ENCODE measurements at places on chromosomes 5 and 9.

DNA sequence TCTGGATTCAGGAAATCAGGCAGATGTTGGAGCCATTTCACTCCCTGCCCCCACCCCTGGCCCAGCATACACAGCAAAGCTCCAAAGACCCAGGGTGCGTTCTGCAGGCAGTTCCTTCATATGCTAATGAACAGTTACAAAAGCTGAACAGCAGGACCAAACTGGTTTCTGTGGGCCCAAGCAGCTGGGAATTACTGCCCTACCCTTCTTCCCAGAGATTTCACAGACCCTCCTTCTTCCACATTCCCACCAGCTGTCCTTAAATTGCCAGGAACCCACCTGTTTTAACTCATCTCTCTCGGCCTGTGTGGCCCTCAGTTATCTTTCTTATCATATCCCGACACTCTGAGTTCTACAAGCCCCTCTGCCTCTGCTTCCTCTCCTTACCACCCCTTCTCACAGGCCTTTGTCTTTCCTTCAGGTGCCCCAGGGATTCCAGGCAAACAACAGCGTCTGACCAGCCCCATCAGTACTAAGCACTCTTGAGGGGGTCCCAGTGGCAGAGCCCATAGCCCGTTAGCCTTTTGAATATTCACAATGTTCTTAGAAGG lies 10.6 kb upstream of the F2RL1 start:
- DNase-seq: no peak

- DNase-seq: peak; percentile 34
These were observed 638 bp downstream of the MRPS30 start for GRCh38 chr5:44809215-44809955.

GRCh38 chr9:100639854-100640253 lies 62.0 kb downstream of the CAVIN4 start:
- no peak for DNase-seq

GRCh38 chr9:115520646-115521045 lies 402.7 kb upstream of the TNC start:
- no peak for DNase-seq

- DNase-seq: no peak
These were observed 28.2 kb downstream of the CARD6 start for GRCh38 chr5:40869384-40869783.

DNA sequence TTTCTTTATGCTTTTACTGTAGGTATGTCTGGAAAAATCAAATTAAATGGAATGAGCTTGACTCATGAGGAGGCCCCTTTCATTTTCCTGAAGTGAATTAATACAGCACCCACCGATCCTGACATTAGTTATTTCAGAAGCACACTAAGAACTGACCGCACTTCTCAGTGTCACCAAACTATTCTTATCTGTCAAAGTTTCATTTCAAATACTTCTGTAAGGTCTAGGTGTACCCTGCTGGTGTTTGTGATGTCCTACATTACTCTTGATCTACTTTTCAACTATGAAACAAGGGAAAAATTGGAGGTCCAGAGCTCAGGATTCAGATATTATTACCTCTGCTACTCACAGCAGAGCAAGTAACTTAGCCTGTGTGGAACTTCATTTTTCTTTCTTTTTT lies 1.8 kb upstream of the TEK start:
- DNase-seq: no peak

GRCh38 chr9:136386018-136386417 lies 12.5 kb upstream of the CARD9 start:
- DNase-seq: no peak

DNA sequence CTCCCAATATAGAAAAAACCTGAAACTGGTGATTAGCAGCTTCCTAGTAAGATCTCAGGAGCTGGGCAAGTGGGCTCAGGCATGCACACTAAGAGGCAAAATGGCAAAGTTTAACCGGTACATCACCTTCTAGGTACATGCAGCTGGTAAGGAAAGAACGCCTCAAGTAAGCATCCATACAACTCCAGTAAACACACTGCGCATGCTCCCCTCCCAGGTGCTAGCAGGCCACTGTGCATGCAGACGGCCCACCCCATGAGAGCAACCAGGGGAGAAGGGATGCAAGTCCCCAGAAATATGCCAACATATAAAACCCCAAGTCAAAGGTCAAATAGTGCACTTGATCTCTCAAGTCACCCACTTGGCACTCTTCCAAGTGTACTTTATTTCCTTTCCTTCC lies 228.6 kb upstream of the KIF2A start:
- no peak for DNase-seq

DNA sequence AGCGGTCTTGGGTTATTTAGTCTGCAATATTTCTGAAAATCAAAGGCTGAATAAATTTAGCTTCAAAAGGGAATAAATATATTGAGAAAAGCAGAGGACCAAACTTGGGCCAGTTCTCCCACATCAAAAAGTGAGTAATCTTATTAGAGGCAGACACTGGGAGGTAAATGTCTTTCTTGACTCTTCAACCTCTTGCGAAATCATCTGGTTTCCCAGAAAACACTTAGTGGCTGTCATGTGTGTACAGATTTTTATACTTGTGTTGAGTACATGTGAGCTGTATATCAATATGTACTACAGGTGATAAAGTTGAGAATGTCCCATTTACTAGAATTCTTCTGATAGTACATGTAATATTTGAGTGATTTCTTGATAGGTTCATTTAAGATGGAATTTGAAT lies 454.9 kb downstream of the PRR16 start:
- DNase-seq: no peak

- DNase-seq: no peak
These were observed 221.0 kb downstream of the ESM1 start for GRCh38 chr5:54764102-54765090.

GRCh38 chr5:139708434-139708861 lies 60.3 kb downstream of the CXXC5 start:
- no peak for DNase-seq

DNA sequence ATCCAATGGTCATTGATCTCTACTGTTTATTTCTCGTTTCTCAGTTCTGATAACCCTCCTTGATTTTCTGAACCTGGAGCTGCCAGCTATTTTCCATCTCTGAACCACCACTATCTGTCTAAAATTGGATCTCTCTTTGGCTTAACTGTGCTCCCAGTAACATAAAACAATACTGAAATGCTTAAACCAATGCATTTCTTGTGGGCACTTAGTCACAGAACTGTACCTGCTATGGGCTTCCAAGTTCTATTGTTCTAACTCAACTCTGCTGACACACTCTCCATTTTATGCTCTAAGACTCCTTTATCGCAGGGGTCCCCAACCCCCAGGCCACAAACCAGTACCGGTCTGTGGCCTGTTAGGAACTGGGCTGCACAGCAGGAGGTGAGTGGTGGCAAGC lies 120.6 kb downstream of the LHFPL2 start:
- DNase-seq: no peak

- peak; percentile 84 for DNase-seq
These were observed 1.0 kb upstream of the TPM2 start for GRCh38 chr9:35690614-35691333.

GRCh38 chr5:66367814-66368541 lies 223.9 kb downstream of the SREK1 start:
- peak; percentile 29 for DNase-seq

GRCh38 chr5:17308326-17309065 lies 91.1 kb downstream of the BASP1 start:
- no peak for DNase-seq

GRCh38 chr9:75085640-75086039 lies 2.3 kb downstream of the NMRK1 start:
- no peak for DNase-seq

DNA sequence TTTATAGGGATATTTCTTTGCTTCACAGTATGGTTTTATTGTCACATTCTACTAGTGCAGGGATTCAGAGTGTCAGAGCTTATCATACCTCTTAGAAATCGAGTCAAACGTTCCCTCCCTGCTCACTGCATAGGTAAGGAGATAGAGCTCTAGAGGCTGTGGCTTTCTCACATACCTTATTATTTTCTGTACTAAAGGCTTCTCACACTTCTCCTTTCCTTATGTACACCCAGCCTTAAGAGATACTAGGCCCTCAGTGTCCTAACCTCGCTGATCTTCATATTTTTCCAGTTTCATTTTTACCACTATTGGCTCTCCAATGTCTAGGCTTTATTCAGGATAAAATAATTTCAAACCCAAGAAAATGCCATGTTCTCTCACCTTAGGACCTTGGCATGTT lies 297.3 kb upstream of the RIOK2 start:
- DNase-seq: no peak

DNA sequence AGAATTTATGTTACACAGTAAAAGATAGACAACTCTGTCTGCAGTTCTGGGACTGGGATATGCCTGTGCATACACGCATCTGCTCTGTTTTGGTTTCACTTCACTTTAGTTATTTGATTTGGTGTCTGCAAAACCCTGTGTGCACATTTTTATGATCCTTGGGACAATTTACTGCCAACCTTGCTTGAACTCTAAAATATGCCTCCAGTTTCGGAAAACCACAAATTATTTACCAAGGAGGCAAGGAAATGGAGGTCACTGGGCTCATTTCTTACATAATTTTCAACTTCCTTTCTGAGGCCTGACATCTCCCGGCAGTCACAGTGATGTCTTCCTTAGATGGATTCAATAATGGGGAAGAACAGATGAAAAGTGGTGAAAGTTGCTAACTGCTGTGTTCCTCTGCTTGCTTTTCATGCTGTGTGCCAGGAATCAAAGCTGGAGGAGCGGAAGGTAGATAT lies 61.2 kb upstream of the TAF11L2 start:
- no peak for DNase-seq

DNA sequence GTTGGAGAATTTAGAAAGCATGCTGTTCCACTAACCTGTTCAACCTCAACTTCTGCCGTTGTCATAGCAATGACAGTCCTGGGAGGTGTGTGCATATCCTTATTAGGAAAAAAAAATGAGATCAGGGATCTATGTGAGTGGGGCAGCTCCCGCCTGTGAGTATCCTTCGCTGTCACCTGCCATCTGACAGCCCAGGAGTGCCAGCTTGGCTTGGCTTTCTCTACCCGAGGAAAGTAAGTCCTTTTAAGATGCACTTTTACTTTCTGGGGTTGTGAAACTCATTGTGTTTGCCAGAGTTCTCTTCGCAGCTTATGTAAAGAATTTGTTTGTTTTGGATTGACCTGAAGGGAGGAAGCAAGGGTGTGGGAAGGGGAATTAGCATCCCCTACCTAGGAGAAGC lies 21.8 kb downstream of the PCDHAC2 start:
- no peak for DNase-seq

DNA sequence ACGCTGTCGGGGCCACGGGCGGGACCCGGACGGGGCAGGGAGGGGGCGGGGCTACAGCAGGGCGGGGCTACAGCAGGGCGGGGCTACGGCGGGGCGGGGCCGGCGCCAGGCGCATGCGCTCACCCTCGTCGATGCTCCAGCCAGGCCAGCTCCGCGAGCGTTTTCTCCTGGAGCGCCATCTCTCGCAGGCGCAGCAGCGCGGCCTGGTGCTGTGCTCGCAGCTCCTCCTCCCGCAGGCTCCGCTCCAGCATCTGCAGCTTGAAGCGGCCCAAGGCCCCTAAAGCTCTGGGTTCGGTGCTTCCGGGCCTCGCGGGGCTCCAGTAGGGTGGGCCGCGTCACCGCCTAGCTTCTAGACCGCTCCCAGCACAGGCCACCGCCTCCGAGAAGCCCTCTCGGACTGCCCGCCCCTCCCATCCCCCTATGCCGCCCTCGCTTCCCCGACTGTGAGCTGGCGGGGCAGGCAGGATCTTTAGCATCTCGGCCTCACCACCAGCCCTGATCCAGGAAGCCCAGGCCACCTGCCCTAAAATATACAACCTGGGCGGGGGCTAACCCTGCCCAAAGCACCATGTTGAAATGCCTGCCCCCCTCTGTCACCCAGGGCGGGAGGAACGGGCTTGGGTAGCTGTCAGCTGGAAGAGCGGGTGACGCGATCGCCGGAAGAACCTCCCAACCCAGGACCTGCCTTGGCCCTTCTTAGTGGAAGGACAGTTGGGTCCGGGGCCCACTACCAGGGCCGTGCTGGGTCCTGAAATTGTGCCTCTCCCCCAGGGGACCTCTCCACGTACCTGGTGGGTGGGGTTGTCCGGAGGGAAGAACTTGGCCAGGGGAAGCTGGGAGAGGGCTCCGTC lies 21.9 kb upstream of the QSOX2 start:
- DNase-seq: peak; percentile 61

DNA sequence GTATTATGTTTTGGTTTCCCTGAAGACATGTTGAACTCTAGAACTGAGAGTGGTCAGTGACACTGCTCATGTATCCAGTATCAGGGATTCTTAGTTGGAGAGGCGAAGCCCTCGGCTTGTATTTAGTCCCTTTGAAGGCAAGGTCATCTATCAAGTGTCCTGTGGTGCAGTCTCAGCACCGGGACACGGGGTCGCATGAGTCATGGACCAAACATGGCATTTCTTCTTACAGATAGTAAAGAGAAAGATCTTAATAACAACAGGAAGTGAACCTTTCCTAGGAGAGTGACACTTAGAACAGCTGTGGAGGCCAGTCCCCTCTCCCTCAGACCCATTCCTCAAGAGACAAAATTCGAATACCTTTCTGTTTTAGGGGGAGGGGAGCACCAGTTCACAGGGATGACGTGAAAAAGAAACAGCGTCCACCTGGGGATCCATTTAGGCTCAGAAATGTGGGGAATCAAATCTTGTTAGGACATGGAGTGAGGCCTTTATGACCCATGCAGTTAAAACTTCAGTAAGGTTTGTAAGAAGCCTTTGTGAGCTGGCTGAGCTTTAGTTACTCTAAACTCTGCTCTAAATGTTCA lies 86.5 kb downstream of the ADGRV1 start:
- no peak for DNase-seq

GRCh38 chr5:68141494-68141893 lies 74.1 kb upstream of the PIK3R1 start:
- DNase-seq: no peak

DNA sequence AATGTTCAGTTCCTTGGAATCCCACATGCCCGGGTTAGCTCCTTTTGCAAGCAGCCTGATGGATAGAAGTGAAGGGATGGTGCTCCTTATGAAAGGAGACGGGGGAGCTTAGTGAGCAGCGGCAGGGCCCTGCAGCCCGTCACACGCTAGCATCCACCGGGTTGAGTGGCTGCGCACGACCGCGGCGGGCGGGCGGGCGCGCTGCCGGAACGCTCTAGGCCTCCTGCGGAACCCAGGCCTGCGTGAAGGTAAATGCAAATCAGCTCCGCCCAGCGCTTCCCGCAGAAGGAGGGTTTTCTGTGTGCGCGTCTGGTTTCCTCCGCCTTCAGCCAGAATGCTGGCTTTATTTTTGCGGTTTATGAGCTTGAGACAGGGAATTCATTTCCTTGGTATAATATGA lies 19.8 kb downstream of the IL12B start:
- DNase-seq: no peak

GRCh38 chr5:151022511-151023018 lies 2.2 kb downstream of the GPX3 start:
- DNase-seq: no peak

All from heart right ventricle (tissue), 16 donors.